Activated CD4-positive, alpha-beta T cell treated with anti-CD3 and anti-CD28 coated beads, Interleukin-10, Interleukin-2, amounts not matched to agents 100 ng/mL and 50 ng/mL, durations not matched to agents 16 hours and 8 hours (primary cell): ENCODE measurements at places on chromosomes 11 and 22.

DNA sequence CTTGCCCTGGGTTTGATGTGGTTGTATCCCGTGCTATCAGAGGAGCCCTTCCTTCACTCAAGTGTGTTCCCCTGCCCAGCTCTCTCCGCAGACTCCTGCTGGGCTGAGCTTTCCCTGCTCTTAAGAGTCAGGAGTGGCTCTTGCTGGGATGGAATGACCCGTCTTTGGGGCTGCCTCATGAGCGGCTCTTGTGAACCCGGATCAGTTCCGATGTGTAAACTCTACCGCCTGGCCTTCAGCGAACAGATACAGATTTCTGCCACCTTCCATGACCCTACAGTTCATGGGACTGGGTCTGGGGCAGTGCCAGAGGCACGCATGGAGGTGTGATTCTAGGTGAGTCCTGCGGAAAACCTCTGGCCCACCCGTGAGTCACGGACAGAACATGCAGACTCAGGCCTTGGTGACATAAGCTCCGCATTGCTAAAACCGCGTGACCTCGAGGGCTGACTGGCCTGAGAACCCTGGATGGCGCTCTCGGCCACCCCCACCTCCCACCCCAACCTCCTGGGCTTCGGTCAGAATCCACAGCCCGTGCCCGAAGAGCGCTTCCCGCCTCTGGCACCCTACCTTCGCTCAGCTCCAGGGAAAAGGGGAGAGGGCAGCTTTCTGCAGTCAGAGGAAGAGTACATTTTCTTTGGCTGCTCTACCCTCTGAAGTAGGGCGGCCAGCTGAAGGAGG is 1.3 kb upstream of the ZBTB16 start:
- DNase-seq, result no peak

- no peak for DNase-seq
Observed at GRCh38 chr22:39967103-39967829, 7.1 kb downstream of the TMA7B start.

DNA sequence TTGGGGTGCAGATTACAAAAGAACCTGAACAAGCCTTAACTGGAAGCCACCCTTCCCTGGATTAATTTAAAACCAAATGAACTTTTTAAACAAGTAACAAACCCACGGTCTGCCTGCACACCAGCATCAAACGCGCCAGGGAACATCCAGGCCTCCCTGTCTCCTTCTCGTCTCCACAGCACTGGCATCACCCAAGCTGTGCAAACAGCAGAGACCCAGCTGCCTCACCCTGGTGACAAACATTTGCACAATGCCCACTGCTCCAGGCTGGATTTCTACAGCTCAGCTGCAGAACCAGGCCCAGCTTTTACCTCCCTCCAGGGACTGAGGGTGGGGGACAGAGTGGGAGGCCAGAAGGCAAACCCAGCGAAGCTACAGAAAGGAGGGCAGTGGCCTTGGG is 7.0 kb downstream of the RPL3 start:
- no peak for DNase-seq

DNA sequence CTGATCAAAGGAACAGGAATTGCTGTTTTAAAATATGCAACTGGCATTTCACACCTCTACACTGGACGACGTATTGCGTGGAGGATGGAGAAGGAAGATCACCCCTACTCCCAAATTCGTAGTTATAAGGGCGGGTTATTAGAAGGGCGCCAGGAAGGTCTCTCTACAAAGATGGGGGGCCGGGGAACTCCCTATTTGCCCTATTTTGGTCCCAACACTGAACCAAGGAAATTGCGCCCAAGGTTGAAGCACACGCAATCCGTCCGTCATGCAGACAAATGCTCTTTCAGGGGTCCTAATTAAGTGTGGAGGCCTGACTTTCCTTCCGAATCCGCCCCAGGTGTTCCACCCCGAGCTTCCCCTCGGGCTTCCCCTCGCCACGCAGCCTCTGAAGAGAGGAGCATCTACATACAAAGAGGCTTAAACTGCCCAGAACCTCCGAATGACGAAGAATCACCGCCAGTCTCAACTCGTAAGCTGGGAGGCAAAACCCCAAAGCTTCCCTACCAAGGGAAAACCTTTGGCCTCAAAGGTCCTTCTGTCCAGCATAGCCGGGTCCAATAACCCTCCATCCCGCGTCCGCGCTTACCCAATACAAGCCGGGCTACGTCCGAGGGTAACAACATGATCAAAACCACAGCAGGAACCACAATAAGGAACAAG is 396 bp downstream of the NPAT start:
- DNase-seq, result peak; percentile 36

DNA sequence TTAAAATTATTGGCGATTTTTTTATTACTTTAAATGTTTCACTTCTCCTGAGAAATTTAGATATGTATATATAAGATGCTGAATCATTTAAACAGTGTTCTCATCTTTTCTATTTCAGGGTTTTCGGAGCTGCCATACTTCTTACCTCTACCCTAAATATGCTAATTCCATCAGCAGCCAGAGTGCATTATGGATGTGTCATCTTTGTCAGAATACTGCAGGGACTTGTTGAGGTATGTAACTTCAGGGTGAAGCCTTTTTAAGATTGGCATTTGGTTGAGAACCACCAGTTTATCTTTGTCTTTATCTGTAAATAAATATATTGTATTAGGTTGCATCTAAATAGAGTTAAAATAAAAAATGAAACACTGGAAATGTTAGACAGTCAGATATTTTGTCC is 21.1 kb downstream of the SLC17A6 start:
- no peak for DNase-seq

GRCh38 chr22:29484642-29485041 is 4.6 kb downstream of the NEFH start:
- no peak for DNase-seq
